ENCODE measurements at places on chromosomes 7 and 10.
A peak's percentile ranks its signal among the peaks of the same experiment; 100 is the strongest.

DNA sequence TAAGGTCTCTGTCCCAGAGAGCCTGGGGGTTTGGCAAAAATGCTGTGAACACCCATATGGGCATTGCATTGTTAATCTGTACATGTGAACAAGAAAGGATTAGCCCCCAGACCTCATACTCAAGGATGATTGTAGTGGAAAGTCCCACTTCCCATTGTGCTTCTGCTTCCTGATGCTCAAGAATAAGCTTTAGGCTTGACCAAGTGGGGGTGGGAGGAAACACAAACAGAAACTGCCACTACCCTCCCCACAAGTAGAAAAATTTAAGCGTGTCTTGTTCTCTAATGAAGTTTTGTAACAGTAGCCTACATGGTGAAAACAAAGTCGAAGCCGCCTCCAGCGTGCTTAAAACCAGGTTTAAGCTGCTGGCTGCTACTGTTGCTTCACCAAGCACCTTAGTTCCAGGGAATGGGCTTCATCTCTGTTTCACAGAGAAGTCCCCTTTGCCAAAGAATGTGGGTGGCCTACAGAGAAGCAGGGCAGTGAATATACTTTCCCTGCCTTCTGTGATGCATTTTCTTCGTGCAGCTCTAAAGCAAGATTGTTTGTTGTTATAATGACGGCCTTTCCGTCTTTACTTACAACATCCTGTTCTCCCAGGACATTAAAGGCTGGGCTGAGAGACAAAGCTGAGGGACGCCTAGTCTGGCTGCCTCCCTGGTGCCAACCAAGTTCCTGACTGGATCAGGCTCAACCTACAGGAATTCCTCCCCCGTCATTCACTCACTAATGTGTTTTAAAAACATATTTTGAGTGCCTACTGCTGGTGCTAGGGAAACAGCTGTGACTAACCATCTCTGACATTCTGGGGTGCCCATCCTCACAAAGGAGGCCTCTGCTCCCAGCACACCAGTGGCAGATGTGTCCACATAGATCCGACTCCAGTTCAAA lies 32.1 kb upstream of the CCSER2 start:
- no peak for DNase-seq

DNA sequence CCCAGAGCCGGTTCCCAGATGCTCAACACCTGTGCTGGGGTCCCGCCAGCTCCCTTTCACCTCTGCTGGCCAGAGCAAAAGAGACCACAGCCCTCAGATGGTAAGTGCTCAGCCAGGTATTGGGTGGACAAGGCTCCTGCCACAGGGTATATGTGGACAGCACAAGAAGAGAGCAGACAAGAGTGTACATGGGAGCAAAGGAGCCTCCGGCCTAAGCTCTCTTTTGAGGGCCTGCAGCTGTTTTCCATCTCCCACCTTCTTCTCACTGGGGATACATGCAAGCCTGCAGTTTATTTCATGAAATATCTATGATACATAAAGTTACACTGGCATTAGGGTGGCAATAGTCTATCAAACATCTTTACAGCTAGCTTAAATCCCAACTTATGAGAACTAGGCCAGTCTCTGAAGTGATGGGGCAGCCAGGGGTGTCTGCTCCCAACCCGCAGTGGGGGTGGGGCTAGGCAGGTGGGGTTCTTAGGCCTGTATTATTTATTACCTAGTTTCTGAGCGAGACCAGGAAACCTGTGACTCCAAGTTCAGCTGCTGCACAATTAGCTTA lies 50.4 kb upstream of the DDC start:
- DNase-seq: no peak

GRCh38 chr10:3136763-3137611 lies 35.6 kb downstream of the PITRM1 start:
- no peak for DNase-seq

DNA sequence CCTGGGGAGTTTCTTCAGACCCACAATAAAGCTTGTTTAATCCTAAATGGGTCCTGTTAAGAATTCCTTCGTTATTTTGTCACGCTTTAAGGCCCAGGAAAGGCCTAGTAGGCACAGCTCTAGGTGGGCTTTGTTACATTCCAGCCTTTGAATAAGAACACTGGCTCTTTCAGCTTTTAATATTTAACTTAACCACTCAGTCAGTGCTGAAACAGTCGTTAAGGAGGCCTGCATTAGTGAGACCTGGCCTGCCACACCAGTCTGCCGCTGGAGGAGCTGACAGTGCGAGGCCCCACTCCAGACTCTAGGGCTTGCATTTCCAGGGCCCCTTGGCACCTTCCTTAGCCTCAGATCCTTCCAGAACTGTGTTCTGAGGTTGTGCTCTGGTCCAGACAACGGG lies 351.4 kb downstream of the GLRX3 start:
- no peak for DNase-seq

DNA sequence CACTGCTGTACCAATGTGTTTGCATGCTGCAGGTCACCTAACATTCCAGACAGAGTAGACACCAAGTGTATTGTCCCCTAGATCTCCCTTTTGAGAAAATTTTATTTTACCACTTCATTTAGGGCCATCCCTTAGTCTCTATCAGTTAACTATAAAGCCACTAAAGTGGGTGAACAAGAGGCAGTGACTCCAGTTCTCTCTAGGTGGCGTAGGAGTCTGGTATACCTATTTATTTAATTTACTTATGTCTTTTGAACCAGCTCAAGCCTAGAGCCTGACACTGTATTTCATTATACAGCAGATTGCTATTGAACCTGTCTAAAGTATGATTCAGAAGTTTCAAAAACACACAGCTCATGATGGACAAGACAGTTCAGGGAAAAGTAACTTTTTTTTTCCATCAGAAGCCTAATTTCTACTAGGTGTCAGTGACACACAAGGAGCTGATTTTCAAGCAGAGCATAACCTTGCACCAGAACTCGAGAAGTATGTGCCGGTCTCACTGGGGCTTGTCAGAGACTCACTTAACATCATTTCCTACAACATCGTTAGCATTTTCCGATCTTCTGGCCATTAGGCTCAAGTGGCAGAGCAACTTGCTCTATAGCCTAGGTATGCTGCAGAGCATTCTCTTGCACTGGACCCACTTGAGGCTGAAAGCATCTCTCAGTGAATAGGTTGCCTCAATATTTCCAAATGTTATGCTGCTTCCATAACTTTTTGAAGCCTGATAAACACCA lies 175.4 kb downstream of the CDC14C start:
- DNase-seq: no peak

DNA sequence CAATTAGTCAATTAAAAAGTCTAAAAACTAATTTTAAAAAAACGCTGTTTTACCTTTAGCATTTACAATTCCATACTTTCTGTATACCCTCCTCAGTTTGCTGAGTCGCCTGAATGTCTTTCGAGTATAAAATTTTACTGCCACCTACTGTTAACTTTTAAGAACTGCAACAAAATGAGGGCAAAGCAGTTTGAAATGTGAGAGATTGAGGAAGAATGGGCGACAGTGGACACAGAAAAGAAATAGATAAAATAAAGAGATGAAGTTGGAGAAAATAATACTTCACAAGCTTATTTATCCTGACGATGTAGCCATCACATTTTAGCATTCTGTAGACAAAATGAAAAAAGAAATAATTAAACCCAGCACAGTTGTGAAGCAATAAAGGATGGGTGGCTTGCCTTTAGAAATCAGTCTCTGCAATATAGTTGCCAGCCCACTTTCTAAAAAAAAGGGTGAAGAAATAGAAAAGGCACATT lies 110.8 kb upstream of the PTN start:
- DNase-seq: peak; percentile 42

- DNase-seq: no peak
Observed at GRCh38 chr7:134533288-134533771, 6.0 kb downstream of the AKR1B10 start.

DNA sequence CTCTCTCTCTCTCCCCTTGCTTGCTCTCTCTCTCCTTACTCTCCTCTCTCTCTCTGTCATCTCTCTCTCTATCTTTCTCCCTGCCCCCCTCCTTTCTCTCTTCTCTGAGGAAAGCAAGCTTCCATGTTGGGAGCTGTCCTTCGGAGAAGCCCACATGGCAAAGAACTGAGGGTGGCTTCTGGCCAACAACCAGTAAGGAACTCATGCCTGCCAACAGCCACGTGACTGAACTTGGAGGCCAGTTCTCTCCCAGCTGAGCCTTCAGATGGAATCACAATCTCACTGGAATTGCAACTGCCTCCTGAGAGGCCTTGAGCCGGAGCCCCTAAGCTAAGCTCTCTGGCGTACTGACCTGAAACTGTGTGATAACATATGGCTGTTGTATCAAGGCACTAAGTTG lies 12.0 kb upstream of the DHTKD1 start:
- DNase-seq: no peak

DNA sequence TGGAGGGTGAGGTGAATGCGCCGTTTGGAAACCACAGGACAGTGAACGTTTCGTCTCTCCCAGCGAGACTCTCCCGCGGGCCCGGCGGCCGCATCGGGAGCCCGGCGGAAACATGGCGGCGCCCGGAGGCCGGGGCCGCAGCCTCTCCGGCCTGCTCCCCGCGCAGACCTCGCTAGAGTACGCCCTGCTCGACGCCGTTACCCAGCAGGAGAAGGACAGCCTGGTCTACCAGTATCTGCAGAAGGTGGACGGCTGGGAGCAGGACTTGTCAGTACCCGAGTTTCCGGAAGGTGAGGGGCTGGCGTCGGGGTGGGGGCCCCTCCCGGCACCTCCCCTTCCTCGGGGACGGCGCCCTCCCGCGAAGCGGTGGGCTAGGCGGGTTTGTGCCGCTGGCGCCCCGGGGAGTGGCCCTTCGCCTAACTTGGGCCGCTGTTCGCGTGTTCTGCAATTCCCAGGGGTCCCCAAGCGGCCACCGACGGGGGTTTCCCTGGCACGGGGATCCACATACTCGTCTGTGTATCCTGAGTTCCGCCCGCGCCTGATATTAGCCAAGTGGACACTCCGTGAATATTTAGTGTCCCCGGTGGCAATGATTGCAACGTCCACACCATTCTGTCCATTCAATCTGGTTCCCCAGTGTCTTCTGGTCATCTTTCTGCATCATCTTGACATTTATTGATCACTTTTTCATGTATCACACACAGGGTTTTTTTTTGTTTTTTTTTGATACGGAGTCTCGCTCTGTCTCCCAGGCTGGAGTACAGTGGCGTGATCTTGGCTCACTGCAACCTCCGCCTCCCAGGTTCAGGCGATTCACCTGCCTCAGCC lies 514 bp downstream of the NHLRC2 start:
- DNase-seq: no peak

GRCh38 chr10:68955355-68955831 lies 577 bp upstream of the DDX21 start:
- no peak for DNase-seq

GRCh38 chr7:105963038-105963667 lies at the start of gene CDHR3:
Gene CDHR3 (plus strand): TSS chr7:105963264. CDS start chr7:105963319, 55 bp downstream.
- DNase-seq: no peak

- DNase-seq: no peak
Observed at GRCh38 chr7:148611692-148612091, 21.1 kb downstream of the C7orf33 start.

DNA sequence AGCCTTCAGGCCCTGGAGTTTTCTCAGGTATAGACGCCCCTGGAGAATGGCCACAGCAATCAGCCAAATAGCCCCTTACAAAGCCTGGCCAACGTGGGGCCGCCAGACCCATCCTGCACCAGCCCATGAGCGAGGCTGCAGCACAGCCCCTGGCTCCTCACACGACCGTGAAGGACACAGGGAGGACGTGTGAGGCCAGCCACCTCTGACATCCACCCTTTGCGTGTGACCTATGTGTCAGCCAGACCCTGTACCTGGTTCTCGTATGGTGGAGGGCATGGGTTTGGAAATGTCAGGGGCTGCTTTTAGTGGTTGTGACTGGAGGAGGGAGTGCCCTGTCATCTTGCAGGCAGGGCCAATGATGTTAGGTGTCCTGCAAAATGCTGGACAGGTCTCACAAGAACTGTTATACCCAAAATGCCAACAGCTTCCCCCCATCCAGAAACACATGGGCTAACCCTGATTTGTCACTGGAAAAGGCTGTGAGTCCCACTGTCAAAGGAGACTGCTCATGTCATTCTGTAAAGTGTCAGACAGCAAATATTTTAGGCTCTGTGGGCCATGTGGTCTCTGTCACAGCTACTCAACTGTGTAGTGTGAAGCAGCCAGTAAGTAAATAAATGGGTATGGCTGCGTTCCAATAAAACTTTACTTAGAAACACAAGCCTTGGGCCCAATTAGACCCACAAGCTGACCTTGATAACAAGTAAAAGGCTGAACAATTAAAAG lies 30.0 kb downstream of the NOD1 start:
- no peak for DNase-seq

DNA sequence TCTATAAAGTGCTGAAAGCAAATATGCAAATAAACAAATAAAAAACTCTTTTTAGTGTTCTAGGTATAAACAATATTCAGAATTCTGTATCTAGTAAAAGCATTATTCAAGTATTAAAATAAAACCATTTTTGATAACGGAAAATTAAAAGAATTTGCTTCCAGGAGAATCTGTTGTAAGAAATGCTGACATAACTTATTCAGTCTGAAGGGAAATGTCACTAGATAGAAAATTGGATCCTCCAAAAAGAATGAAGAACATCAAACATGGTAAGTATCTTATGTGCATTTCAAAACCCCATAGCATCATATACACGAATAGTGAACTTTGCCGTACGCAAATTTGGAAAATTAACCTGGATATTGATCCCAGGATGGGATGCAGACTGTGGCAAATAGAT lies 506.7 kb downstream of the GLRX3 start:
- DNase-seq: no peak

GRCh38 chr10:86632009-86632800 lies 22.1 kb upstream of the OPN4 start:
- no peak for DNase-seq
